Chondrocyte (in vitro differentiated cells): ENCODE measurements at places on chromosomes 6 and 20. TPM values are rescaled to one million over a fixed set of nuclear protein-coding genes. Genes with fewer than 3 reads are reported as not detected.

Gene SNAP91
- 0.15 to 0.23 TPM (median 0.20 TPM) in 3 replicates for total RNA-seq

Gene VPS16
- total RNA-seq = 29.9 to 40.7 TPM (median 32.7 TPM) in 3 replicates

Gene CTSZ
- total RNA-seq = 19.5 to 101 TPM (median 99.4 TPM) in 3 replicates

Gene MAVS
- 37.9 to 41.6 TPM (median 38.8 TPM) in 3 replicates for total RNA-seq

Gene EPPIN
- total RNA-seq = not detected in 3 replicates

- no peak for DNase-seq
Observed at GRCh38 chr20:51022803-51023616, at the start of gene KCNG1. Gene KCNG1 (minus strand): TSS chr20:51023107. CDS start chr20:51010338, 12,769 bp downstream.

DNA sequence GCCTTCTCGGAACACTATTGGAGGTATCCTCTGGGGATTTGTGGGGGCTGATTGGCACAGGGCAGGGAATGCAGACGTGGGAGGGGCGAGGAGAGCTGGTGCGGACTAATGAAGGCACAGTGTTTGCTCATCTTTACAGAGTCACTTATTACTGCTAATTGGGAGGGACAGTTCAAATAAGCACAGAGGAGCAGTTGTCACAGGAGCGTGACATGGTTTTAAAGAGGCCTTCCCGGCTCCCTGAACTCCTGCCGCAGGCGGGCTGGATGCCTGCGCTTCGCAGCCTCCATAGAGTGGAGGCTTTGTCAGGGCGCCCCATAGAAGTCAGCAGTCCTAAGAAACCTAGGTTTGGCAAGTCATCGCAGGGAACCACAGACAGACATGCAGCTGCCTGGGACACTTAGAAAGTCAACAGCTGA is 149.6 kb downstream of the LINC00237 start:
- DNase-seq = no peak

DNA sequence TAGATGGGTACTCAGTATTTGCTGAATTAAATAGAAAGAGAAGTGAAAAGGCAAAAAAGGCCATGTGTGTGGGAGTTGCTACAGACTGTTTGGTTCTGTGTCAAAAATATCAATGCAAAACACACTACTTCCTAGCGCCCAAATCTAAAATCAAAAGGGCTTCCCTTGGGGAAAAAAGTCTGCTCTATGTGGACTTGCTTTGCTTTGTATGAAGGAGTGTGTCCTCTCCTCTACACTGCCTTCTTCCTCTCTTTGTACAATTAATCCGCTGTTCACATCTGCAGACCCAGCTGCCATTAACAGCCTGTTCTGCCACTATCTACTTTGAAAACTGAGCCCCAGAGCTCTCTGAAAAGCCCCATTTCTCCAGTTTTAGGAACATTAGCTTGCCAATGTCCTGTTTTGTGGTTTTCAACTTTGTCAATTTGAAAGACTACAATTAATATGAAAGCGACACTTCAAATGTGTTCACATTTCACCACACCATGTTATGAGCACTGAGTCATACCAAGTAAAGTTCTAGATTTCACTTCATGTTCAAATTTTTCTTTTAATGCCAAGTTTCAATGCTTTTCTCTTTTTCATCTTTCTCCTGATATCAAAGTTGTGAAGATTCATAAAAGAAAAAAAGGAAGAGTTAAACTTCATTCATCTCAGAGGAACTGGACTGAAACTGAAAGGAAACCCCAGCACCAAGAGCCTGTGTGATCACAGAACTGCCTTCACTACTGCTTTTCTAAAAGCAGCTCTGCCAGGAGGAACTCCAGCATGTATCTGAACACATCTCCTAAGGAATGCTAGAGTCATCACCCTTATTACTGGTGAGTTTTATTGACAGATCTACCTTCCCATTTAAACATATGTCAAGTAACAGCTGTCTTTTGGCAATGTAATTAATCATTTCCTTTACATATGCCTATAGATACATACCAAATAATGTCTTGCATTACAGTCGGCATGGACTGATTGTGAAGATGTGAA is 102.6 kb downstream of the KIF13A start:
- no peak for DNase-seq

DNA sequence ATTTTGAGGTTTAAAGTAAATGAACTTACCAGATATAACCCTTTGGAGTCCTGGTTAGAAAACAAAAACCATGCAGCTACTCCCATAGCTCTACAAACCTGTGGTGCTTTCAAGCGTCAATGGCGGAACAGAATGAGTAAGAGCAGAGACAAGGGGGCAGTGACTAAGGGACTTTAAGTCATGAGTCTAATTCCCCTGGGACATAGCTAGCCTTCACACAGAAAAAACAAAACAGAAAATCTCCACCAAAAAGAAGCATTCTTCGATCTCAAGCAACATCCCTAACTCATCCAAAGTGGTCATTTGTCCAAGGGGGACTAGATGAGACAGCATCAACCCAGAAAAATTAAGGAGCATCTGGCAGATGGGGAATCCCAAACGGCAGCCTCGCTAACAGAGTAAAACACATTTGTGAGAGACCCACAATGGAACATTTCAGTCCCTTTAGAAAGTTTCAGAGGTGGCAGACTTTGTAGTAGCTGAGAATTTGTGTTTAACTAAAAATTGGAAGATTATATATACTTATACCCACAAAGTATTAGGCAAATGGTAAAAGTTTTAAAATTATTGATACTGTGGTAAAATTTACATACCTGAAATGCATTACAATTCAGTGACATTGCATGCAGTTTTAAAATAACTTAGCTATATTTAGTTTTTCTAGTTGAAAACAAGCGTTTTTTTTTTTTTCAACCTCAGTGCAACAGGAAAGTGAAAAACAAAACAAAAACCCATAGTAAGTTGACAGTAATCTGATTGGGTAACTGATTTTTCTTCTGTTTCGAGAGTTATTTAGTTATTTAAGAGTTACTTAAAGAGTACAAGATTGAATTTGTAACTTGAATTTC is 67.5 kb downstream of the KCNQ5 start:
- no peak for DNase-seq

DNA sequence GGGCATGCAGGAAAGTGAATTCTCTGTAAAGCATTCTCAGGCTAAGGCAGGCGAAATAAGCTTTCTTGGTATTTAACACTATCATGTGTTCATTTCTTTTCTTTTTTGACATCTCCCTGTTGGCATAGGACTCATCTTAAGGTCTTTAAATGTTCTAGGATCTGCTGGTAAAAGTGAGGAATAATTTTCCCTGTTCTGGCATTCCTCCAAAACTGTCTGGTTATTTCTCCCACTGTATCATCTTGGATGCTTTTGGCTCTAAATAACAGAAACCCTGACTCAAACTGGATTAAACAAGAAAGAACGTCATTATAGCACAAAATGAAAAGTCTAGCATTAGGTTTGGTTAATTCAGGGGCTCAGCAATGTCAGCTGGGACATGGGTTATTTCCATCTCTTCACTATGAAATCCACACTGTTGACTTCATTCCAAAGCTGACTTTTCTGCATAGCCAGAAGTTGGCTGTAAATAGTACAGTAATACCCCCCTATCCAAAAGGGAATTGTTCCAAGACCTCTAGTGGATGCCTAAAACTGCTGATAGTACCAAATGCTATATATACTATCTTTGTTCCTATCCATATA is 37.9 kb upstream of the SNAP25 start:
- DNase-seq = no peak

DNA sequence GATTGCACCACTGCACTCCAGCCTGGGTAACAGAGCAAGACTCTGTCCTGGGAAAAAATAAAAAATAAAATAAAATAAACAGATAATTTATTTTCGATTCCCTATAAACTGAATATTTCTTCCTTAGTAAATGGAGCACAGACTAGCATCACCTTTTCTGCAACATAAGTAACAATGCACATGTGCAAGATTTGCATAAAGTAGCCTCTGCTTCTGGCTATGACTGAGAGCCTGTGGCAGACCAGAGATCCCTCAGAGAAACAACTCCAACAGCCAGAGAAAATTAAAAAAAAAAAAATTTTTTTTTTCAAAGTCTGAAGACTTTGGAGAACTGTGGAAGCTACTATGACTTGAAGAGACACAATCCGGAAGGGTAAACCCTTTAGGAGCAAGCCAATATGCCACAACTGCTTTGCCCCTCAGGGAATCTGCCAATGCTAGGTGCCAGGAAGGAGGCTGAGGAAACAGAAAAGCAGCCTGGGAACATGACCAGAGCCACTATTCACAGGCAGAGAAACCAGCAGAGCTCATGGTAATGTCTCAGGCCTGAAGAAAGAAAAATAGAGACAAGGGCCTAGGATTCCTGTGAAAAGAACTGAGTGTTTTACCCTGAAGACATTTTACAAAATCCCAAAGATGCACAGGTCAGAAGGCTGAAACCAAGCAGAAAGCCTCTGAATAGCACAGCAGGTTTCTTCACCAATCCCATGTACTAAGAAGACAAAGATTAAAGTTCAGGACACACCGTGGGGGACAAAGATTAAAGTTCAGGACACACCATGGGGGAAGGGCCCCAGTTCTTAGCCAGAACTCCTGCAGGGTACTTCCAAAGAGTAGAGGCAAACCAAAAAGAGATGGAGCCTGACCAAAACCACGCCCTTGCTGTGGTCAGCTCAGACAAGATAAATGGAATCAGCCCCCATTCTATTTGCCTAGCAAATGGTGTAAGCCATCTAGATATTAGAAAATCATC is 25.8 kb downstream of the B4GALT5 start:
- no peak for DNase-seq

DNA sequence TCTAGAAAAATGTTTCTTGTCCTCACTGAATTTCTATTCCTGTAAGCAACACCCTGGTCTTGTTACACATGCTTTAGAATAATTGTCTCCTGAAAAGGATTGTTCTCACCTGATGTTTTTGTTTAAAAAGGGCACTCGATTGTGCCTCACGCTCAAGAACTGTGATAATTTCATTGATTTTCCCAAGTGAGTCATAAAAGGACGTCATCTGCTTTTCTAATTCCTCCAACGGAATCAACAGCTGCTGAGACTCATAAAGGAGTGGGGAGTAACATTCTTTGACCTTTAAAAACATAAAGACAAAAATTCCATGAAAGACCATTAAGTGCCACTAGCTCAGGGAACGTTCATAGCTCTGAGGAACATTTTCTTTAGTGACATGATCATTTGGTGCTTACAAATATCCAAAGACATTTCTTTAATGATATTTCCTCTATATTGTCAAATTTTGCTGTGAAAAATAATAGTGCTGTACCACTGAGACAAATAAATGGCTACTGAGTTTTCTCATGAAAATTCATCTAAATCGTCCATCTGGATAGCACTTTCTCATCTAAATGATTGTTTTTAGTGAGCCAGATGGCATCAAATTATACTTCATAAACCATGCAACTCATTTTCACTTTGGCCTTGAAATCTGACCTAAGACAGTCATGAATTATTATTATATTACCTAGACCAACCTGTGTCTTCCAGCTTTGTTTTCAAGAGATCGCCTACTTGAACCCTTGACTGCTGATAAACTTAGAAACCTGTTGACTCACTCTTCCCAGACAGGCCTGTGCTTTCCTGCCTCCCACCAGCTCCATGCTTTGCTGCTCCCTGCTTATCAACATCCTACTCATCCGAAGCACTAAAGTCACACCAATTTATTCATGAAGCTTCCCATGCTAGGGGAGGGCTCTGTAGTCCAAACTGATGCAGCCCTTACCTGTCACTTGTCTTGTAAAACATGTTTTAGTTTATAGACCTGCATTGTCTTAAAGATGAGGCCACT is 178.2 kb downstream of the SYNE1 start:
- DNase-seq = no peak

GRCh38 chr6:22271081-22271480 is 25.8 kb downstream of the PRL start:
- no peak for DNase-seq

DNA sequence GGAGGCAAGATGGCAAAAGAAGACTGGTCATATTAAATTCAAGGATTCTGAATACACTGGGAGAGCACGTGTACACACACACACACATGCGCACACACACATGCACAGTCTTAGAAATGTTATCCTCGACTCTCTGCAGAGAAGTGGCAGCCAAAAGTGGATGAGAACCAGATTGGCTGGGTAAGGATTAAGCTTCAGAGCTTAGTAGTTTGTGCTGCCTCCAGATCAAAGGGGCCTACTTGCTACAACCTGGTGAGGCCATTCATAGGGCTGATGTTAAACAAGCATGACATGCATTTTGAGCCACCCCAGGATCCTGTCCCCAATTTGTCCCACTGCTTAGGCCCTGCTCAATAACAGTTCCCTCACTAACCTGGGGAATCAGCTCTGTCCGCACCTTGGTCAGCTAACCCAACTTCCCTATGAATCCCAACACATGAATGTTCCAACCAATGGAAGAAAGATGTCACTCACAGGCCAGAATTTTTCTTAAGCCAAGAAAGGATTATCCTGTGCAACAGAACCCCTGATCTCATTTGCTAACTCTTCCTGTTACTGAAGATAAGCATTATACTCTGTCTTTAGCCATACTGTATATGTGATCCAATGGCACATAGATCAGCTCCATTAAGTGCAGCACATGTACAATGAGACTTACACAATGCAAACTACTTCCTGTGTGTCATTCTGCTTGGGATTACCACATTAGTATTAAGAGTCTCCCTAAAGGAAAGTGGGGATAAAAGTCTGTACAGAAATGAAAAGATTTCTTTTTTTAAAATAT is 31.0 kb downstream of the TOMM6 start:
- no peak for DNase-seq

DNA sequence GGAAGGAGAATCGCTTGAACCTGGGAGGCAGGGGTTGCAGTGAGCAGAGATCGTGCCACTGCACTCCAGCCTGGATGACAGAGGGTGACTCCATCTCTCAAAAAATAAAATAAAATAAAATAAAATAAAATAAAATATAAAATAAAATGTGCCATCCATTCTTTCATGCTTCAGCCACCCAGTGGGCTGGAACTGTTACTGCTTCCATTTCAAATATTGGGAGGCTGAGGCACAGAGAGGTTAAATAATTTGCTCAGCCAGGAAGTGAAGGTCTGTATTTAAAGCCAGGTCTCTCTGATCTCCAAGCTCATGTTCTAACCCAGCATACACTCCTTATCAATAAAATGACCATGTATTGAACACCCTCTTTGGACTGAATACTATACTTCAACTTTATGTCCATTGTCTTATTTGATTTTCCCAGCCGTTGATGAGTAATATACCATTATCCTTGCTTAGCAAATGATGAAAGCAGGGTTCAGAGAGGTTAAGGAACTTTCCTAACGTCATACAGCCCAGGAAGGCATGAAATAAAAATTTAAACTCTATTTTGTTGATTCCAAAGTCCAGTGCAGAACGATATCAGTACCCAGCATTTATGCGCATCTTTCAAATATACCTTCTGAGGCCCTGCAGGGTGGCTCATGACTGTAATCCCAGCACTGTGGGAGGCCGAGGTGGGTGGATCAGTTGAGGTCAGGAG is 25.8 kb upstream of the SLC9A8 start:
- no peak for DNase-seq

DNA sequence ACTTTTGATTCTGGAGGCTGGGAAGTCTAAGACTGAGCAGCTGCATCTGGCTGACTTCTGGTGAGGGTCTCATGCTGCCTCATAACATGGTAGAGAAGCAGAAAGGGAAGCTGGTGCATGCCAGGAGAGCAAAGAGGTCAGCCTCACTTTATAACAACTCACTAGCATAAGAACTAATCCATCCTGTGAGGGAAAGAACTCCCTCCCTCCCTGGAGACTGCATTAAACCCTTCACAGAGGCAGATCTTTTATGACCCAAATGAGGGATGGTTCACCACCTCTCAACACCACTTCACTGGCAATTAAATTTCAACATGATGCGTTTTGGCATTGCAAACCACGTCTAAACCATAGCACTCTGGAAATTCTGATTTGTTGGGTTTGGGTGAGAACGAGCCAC is 33.9 kb downstream of the STXBP5 start:
- DNase-seq = no peak

GRCh38 chr6:13273202-13273930 is 55.0 kb downstream of the TBC1D7 start:
- no peak for DNase-seq

- no peak for DNase-seq
Observed at GRCh38 chr6:147058786-147059385, 145.3 kb upstream of the STXBP5 start.

- no peak for DNase-seq
Observed at GRCh38 chr6:38719358-38719757, 4.2 kb downstream of the DNAH8 start.
